ENCODE measurements at places on chromosomes 16 and 17. TPM values are rescaled to one million over a fixed set of nuclear protein-coding genes. Genes with fewer than 3 reads are reported as not detected.

The C16orf96 gene
- total RNA-seq, result 0.16 TPM

The PLEKHH3 gene
- 21.2 TPM for total RNA-seq

The FOXC2 gene
- total RNA-seq, result 6.3 TPM

The KDM6B gene
- 32.3 TPM for total RNA-seq

The CDH13 gene
- total RNA-seq, result 13.8 TPM
